Gastroesophageal sphincter (tissue), 4 donors: ENCODE measurements at places on chromosomes 2 and 18.

DNA sequence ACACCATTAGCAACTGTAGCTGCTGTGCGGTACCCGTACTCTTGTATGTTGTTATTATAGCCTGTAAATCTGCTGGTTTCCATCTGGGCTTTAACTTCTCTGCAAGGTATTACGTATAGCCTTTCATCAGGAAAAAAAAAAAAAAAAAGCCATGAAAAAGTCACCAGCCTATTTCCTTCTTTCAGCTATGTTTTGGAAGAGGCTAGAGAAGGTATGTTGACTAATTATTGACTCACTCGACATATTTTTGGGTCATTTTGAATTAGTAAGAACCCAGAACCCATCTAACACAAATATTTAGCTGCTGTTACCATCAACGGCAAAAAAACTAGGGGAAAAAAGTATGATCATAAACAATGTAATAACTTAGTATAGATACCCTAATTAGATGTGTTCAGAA is 1395.6 kb downstream of the SUCLG1 start:
- no peak for ATAC-seq

- ATAC-seq, result no peak
Observed at GRCh38 chr18:22332590-22332989, 85.1 kb downstream of the CTAGE1 start.

DNA sequence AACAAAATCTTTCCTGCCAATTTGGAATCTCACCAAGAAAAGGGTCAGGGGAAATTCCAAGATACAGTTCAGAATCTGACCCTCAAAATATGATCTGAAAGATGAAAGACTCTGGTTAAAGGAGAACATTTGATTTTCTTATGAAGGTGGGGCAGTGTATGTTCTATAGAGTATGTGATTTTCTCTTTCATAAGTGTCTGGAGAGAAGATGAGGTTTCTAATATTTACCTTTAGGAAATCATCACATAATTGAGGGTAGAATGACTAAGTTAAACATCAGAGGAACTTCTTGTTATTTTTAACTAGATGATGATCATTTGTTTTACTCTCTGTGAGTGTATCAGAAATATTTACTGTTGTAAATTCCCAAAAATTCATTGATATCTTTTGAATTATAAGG is 27.8 kb upstream of the MBOAT2 start:
- no peak for ATAC-seq

- ATAC-seq, result no peak
Observed at GRCh38 chr18:36078751-36079529, 11.6 kb upstream of the RPRD1A start.

DNA sequence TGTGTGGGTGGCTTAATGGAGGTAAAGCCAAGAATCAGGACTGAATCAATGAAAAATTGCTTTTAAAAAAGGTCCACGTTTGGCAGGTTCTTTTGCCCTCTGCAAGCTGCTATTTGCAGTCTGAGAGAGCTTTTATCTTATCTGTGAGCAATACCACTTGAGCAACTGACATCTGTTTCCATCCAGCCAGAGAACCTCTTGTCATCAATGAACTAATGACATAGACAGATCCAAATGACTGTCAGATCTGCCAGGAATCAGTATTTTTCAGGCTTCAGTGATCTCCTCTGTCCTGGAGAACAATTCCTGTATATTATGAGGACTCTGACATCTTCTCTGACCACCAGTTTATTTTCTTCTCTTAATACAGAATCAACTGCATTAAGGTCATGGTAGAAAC is 608.1 kb downstream of the LRP1B start:
- no peak for ATAC-seq

DNA sequence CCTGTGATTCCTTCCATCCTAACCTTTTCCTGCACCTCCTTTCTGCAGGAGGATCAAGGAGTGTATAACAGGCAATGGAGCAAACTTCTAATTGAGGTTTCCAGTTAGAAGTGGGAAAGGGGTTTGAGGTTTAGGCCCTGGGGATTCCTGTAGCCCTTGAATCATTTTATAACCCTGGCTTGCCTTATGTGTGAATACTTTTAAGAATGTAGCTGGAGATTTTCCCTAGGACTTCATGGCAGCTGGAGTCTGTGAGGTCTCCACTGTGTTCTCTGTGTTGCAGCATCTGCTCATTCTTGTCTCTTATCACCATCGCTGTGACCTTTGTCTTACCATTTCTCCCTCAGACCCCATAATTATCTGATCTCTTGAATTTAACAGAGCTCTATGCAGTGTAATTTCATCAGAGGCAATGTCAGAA is 370.2 kb upstream of the SLC14A2 start:
- no peak for ATAC-seq
